ENCODE measurements at places on chromosomes 13 and 19. TPM values are rescaled to one million over a fixed set of nuclear protein-coding genes. Genes with fewer than 3 reads are reported as not detected.

The ERFL gene
- 0.36 TPM for total RNA-seq

The URAD gene
- not detected for total RNA-seq

The RASGRP4 gene
- not detected for total RNA-seq

The RGL3 gene
- total RNA-seq, result 3.6 TPM

DNA sequence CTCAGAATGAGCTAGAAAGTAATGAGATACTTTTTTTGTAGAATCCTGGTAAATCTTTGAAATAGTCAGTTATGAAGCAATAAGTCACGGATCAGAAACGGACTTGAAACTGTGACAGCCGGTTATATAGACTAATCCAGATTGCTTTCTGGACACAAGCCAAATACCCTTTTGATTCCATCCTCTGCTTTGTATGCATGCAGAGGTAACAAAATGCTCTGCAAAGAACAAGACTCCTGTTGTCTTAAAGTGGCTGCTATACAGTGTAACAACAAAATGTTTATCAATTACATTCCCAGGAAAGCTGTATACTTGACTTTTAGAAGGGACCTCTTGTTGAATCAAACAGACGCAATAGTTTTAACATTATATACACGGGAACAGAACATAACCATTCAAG, 66.5 kb upstream of the STARD13 start:
- H3K4me1 ChIP-seq, result peaks cover 11% of the 10 kb centered on the region
- DNase-seq, result no peak
- H3K36me3 ChIP-seq, result no peaks in the 10 kb centered on the region
- H3K27me3 ChIP-seq, result no peaks in the 10 kb centered on the region

GRCh38 chr13:74067818-74068217, 66.4 kb downstream of the KLF12 start:
- H3K4me1 ChIP-seq, result peaks cover 4% of the 10 kb centered on the region
- H3K27me3 ChIP-seq, result no peaks in the 10 kb centered on the region
- H3K4me3 ChIP-seq, result no peak overlapping the region
- no peak overlapping the region for H3K27ac ChIP-seq
- no peaks in the 10 kb centered on the region for H3K36me3 ChIP-seq
- peak; percentile 52 for DNase-seq

- DNase-seq, result peak; percentile 45
- H3K27me3 ChIP-seq, result no peaks in the 10 kb centered on the region
- no peaks in the 10 kb centered on the region for H3K36me3 ChIP-seq
- H3K4me3 ChIP-seq, result peak overlapping the region; percentile 39
- H3K4me1 ChIP-seq, result peaks cover 11% of the 10 kb centered on the region
These were observed 607 bp upstream of the SYNE4 start for GRCh38 chr19:36009220-36009619.

DNA sequence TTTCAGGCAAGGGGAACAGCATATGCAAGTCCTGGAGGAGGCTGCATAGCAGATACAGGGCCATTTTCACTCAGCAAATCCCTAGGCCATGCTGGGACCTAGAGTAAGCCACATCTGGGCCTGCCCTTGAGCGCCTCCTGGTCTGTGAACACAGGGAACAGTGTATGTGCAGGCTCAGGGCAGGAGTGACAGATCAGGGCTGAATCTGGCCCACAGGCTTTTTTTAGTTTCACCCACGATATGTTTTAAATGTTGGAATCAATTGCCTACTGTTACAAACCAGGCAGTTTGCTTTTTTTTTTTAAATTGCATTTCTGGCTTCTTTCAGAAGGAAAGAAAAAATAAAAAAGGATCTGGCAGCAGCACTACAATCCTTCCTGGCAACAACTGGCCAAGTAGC, 1.5 kb upstream of the TMEM145 start:
- H3K36me3 ChIP-seq, result no peaks in the 10 kb centered on the region
- H3K27me3 ChIP-seq, result peaks cover 9% of the 10 kb centered on the region
- no peak overlapping the region for H3K4me3 ChIP-seq
- no peak for DNase-seq
- H3K27ac ChIP-seq, result no peak overlapping the region

DNA sequence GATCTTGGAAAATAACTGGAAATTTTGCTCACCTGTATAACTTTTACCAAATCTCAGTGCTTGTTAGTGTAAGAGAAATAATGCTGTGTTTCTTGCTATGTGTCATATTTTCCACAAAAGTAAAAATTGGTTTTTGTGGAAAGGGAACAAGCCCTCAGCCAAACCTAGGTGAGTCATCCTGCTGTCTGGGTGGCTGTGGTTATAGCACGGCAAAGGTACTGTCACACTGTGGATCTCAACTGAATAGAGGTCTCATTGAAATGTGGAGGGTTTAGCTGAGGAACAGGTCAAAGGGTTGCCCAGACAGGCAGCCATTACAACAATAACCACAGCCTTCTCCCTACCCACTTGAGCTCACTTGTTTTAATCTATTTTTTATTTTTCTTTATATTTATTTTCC, 338.8 kb upstream of the DACH1 start:
- no peak overlapping the region for H3K27ac ChIP-seq
- peak; percentile 82 for DNase-seq
- no peaks in the 10 kb centered on the region for H3K36me3 ChIP-seq
- no peak overlapping the region for H3K4me3 ChIP-seq

DNA sequence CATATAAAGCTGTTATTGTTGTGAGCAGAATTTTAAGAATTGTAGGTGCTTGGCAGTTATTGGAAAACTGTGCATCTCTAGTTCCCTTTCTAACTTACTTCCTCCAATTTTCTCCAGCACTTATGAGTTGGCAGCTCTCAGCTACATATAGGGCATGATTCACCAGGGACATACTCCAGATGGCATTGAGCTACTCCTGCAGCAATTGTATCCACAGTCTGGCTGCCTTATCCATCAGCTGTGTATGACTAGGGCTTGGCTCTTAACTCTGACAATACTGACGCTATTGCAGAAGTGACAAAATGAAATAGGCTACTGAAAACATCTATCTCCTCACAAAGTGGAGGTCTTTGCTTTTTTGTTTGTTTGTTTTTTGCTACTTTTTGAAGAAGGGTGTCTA, 276.7 kb downstream of the POU4F1 start:
- H3K27ac ChIP-seq, result no peak overlapping the region
- no peaks in the 10 kb centered on the region for H3K4me1 ChIP-seq
- no peak overlapping the region for H3K4me3 ChIP-seq
- peak; percentile 12 for DNase-seq
- no peaks in the 10 kb centered on the region for H3K27me3 ChIP-seq

GRCh38 chr19:1386945-1387683, 3.4 kb downstream of the NDUFS7 start:
- peaks cover 6% of the 10 kb centered on the region for H3K4me1 ChIP-seq
- peaks cover 4% of the 10 kb centered on the region for H3K36me3 ChIP-seq
- DNase-seq, result no peak
- H3K4me3 ChIP-seq, result no peak overlapping the region

Data from astrocyte (in vitro differentiated cells and primary cell).